AG08396 (cell line): ENCODE measurements at places on chromosomes 12 and 14.

DNA sequence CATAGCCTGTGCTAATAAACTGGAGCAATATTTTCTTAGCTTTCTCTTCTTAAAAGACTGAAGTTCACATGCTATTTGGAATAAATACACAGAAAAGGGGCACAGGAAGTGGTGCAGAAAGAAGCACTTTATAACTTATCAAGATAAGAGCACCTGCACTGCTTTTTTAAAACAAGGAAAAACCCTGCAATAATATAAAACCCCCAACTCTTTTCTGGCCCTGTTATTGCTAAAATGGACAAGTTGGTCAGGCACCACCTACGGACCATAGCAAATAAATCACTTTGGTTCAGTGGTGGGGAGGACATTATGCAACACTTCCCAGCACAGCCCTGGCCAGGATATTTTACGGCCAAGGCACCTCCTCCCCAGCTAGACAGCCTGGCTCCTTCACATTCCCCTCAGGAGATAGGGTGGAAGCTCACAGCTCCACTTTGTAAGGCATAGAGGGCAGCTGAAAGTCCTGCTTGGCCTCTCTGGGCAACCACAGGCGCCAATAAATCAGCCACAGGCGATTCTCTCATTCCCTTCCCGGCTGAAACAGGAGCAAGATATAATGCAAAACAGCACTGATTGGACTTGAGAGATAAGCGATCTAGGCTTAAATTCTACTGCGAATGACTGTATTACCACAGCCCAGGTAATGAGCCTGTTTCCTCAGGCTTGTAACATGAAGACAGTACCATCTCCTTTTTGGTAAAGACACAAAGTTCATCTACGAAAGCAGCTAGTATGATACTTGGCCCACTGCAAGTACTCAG is 2.0 kb downstream of the ZBTB25 start:
- peak; percentile 27 for DNase-seq

GRCh38 chr12:92403210-92404175 is 257.8 kb upstream of the BTG1 start:
- DNase-seq, result no peak

DNA sequence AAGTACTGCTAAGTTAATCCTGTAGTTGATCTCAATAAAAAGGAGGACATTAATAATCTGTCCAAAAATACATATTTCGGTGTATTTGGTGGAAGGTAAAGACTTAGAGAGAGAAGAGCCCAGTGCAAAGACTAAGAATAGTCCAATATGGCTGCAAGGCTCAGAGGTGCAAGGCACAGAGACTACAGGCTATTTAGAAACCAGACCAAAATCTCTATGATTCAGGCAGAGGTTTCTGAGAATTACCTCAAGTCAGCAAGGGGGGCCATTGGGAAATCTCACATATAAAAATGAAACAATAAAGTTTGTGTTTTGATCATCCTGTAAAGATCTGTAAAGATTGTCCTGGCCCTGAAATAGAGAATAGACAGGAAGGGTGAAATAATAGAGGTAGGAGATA is 1173.0 kb downstream of the VRK1 start:
- DNase-seq, result no peak

DNA sequence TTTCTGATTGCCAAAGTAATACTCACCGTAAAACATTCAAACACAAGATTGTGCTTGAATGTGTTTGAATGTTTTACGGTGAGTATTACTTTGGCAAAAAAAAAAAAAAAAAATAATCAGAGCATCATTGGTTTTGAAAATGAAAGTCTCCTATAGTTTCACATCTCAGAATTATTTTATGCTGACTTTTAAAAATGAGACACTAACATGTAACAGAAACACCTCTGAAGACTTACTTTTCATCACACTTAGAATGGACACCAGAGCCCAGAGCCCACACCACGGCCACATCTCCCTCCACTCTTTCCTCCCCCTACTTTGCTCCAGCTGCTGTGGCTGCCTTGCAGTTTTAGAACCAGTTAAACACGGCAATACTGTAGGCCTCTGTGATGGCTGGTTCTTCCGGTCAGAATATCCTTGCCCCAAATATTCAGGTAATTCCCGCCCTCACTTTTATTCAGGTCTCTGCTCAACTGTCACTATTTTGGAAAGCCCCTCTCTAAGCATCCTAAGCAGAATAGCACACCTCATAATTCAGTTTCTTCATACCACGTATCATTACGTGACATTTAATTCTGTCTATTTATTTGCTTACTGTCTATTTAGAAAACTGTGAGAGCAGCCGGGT is 138.9 kb upstream of the MAX start:
- DNase-seq, result no peak

DNA sequence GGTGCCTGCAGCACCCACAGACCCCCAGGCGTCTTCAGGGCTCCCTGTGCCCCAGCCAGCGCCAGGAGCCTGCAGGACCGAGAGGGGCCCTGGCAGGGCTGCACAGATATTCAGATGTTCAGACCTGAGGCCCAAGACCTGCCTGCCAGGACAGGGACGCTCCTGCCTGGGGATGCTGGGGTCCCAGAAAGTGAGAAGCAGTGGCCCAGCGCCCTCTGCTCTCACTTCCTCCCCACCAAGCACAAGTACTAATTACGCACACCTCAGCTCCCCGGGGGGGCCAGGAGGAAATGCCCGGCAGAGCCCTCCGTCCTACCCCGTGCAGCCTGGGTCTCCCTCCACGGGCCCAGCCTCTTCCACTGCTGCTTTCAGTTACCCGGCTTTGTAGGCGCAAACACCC is 28.8 kb upstream of the INF2 start:
- no peak for DNase-seq

DNA sequence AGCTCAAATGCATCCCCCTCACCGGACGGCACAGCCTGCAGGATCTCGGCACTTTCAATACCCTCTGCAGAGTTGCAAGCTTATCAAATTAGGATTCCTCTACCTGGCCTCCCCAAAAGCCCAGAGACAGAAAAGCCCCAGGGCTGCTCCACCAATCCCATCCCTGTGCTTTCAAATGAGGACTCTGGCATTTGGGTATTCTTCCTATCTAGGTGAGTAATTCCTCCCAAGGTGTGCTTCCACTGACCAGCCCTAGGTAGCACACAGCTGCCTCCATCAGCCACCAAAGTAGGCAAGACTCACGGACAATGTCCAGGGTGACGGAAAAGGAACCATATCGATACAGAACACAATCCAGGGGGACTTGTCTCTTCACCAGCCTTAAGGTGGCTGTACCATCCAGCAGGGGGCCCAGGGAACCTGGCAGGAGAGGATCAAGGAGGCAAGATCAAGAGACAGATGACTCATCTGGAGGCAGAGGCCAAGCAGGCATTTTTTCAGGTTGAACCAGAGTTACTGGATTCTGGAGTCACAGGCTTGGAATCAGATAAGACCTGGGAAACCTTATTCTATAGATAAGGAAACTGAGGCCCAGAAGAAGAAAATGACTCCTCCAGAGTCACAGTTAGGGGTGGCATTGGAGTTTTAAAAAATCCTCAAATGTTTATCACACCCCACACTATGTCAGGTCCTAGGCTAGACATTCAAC is 9.9 kb downstream of the PMEL start:
- DNase-seq, result peak; percentile 61

GRCh38 chr12:71555191-71555590 is 108.5 kb downstream of the ZFC3H1 start:
- DNase-seq, result no peak

GRCh38 chr14:63752449-63753169 is 24.7 kb upstream of the SGPP1 start:
- peak; percentile 27 for DNase-seq

GRCh38 chr14:101736071-101736470 is 25.4 kb upstream of the PPP2R5C start:
- DNase-seq, result no peak

GRCh38 chr14:105474483-105475268 is at the start of gene CRIP2:
Gene CRIP2, plus strand, starts transcription at chr14:105474821. Its CDS starts 42 bp downstream, at chr14:105474863.
- DNase-seq, result peak; percentile 94

GRCh38 chr14:41868396-41868795 is 261.7 kb downstream of the LRFN5 start:
- no peak for DNase-seq

DNA sequence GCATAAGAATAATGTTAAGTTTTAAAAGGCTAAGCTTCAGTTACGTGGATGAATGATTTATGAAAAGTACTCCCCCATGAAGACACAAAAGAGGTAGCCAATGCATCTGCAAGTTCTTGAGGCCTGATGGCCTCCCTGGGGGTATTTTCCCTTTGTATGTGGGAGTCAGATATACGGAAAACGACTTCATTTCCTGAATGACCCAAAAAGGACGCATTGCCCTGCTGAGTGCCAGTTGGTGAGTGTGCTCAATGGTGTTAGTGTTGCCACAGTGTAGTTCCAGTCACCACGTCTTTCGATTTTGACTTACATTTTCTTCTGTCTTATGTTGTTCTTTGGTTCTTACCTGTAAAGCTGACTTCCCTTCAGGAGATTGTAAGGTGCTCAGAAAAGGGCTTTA is 8.0 kb downstream of the ETV6 start:
- no peak for DNase-seq

- DNase-seq, result no peak
Observed at GRCh38 chr12:113385282-113385882, 18.3 kb downstream of the SDS start.

GRCh38 chr12:2248901-2249381 is 196.2 kb downstream of the CACNA1C start:
- no peak for DNase-seq

DNA sequence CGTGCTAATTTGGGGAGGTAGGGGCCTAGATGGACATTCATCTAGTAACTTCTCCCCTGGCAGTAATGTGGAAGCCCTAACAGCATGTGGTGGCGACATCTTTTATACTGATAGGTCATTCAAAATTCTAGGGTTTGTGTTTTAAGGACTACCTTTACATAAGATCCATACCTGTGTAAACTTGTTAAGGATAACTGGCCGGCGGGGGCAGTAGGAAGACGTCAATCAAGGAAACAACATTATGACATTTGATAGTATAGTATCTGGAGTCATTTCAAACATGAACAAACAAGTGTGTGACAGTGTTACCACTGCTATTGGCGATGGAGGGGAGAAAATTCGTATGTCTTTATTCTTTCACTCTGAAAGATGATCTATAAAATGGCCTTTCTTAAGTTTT is 120.0 kb downstream of the TTLL5 start:
- no peak for DNase-seq

- peak; percentile 32 for DNase-seq
Observed at GRCh38 chr14:69101331-69101826, 51.5 kb downstream of the DCAF5 start.

GRCh38 chr12:3004655-3005565 is 45.7 kb downstream of the TEAD4 start:
- peak; percentile 41 for DNase-seq

GRCh38 chr12:57849035-57849434 is 2.5 kb upstream of the CTDSP2 start:
- DNase-seq, result no peak

DNA sequence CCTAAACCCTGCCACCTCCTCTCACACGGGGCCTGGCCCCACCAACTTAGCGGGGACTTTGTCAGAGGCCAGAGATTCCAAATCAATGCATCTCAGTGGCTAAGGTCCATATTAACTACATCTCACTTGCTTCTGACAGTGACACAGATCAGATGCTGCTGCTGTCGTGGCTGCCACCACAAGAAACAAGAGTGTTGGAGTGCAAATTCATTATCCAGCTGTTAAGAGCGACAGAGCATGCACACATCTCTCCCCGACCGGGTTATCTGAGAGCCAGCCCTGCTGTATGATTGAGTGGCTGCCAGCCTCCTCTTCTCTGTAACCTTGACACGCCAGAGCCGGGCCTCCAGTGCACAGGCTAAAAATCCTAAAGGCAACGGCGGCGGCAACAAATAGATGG is 40.2 kb downstream of the SPRING1 start:
- no peak for DNase-seq

DNA sequence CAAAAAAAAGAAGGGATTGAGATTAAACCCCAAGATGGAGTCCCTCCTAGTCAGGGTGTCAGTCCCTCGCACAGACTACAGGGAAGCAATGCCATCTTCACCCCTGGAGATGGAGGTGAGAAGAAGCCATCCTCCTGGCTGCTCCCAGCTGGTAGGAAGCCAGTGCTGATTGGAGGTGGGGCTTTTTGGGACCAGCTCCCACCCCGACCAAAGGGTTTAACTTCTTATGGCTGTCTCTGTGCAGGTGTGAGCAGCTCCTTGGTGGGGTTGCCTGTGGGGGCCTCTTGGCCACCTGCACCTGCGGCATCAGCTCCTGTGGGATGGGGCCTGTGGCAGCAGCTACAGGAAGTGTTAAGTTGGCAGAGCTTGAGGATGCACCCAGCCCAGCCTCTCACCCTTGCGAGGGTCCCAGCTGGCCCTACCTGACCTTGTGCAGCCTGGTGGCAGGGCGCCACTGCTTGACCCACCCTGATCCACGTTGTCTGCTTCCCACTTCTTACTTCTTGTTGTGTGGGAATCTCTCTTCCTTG is 3.8 kb upstream of the KRT86 start:
- no peak for DNase-seq

DNA sequence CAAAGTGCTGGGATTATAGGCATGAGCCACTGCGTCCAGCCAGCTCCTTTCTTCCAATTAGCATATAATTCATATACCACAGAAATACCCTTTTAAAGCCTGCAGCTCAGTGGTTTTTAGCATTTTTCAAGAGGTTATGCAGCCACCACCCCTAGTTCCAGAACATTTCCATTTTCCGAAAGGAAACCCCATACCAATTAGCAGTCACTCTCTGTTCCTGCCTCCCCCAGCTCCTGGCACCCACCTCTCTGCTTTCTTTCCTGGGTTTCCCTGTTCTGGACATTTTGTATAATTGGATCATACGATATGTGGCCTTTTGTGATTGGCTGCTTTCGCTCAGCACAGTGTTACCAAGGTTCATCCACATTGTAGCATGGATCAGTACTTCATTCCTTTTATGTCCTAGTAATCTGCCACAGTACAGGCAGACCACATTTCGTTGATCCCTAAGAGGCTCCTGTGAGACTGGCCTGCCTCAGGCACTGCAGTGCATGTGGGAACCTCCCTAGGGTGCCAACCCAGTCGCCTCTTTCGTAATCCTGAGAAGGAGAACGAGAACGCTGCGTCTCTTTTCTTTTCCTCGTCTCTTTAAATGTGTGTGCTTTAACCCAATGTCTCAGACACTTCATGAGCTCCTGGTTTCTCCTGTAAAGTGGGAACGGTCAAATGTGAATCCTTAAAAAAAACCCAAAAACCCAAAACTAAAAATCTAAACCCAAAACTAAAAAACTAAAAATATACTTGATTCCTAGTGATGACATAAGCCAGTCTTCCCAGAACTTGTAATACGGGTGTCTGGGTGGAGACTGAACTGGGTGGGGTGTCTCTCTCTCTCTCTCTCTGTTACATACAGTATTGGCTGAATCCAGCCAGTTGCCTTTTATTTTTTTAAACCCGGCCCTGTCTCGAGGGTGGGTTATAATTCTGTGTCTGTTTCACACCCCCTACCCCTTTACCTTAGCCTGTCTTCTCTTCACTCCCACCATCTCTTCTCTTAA is 14.7 kb downstream of the AACS start:
- no peak for DNase-seq

GRCh38 chr12:51395283-51396230 is 4.4 kb upstream of the GALNT6 start:
- no peak for DNase-seq
